Muscle of back (tissue), 13 donors: ENCODE measurements at places on chromosomes 16 and 17. TPM values are rescaled to one million over a fixed set of nuclear protein-coding genes. Genes with fewer than 3 reads are reported as not detected.

DNA sequence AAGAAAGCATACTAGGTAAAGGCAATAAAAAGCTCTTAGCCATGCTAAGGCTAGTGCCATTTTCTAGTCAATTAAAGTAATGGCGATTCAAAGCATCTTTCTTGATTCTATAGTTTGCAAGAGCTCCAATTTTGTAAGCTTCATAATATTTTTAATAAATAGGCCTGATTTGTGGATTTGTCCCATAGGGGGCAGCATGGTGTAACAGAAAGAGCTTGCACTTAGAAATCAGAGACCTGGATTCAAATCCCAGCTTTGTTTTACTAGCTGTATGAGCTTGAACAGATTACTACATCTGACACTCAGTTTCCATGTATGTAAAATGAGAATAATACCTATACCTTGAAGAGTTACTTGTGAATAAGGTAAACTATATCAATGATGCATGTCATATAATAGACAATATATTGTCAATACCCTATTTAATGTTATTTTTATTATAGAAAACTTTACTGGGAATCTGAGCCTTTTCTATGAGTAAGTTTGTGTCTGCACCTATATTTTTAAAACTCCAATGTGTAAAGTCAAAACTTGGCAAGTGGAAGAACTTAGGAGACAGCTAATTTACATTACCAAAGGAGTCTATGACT is 93.6 kb upstream of the NOG start:
- DNase-seq: no peak

DNA sequence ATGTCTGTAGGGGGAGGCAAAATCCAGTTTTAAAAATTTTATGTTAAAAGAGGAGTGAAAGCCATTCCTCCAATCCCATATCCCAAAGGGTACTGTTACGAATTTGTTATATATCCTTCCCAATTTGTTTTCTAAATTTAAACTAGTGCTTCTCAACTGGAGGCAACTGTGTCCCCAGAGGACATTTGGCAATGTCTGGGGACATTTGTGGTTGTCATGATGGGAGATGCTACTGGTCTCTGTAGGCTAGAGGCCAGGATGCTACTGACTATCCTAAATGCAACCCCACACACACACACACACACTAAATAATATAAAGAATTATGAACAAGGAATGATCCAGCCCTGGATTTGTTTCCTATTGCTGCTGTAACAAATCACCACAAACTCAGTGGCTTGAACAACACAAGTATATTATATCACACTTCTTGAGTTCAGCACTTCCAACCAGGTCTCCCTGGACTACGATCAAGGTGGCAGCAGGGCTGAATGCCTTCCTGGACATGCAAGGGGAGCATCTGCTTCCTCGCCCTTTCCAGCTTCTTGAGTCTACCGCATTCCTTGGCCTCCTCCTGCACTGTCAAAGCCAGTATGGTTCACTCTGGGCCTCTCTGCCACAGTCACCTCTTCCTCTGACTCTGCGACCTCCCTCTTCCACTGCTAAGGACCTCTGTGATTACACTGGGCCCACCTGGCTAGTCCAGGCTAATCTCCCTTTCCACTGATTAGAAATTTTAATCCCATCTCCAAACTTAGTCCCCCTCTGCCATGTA is 30.1 kb downstream of the ARHGAP17 start:
- DNase-seq: no peak

DNA sequence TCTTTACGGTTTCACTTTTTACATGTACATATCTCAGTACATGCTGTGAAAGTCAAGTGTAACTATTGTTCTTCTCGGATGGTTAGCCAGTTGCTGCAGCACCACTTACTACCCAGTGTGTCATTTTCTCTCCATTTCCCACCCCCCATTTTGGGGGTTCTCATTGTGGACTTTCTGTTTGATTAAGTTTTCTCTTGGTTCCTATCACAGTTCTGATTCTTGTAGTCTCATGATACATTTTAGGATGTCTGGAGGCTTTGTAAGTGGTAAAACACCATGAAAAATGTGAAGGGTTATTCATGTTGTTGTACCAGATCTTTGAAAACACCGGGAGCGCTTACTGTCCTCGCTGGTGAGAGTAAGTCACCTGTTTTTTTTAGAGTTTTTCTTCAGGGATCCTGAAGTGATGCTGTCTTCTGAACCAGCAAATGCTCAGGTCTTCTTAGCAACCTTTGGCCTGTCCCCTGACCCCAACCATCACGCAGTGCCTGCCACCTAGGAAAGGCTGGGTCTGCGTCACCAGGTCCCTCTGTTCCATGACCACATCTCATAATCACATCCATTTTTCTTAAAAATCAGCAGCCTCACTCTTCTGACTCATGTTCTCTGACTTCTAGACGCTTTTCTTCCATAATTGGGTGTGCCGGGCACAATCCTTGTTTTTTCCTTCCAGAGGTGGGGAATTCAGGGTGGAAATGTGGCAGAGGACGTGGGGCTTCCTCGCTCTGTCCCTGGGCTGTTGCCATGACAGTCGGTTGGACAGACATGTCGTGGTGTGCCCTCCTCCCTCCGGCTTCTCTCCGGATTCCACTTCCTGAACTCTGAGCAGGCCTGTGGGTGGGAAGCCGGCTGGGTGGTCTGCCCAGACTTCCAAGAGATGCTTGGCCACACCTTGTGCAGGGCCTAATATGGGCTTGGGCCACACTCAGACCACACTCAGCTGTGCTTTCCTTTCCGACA is 102.6 kb downstream of the NTN1 start:
- DNase-seq: no peak

- no peak for DNase-seq
These were observed 13.5 kb downstream of the SOX8 start for GRCh38 chr16:995087-995486.

- DNase-seq: peak; percentile 51
These were observed 36.2 kb downstream of the ABR start for GRCh38 chr17:1143573-1143972.

GRCh38 chr16:9964426-9964825 is 217.8 kb downstream of the GRIN2A start:
- no peak for DNase-seq

- no peak for DNase-seq
These were observed 17.5 kb downstream of the OTOP3 start for GRCh38 chr17:74953134-74953687.

DNA sequence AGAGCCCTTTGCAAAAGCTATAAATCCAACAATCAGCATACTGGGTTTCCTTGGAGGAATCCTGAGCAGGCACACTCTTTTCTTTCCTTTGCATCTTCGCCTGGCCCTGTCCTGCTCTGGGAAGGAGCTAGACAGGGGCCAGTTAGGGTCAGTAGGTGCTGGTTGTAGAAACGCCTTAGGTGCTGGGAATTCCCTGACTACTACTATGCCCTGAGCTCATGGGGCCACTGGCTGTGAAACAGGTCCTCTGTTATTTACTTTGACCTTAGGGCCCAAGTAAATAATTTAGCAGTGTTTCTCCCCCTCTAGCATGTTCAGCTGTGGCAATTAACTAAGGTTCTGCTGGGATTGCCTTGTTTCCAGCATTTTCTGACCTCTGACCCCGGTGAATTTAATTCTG is 15.8 kb upstream of the WSCD1 start:
- DNase-seq: no peak

DNA sequence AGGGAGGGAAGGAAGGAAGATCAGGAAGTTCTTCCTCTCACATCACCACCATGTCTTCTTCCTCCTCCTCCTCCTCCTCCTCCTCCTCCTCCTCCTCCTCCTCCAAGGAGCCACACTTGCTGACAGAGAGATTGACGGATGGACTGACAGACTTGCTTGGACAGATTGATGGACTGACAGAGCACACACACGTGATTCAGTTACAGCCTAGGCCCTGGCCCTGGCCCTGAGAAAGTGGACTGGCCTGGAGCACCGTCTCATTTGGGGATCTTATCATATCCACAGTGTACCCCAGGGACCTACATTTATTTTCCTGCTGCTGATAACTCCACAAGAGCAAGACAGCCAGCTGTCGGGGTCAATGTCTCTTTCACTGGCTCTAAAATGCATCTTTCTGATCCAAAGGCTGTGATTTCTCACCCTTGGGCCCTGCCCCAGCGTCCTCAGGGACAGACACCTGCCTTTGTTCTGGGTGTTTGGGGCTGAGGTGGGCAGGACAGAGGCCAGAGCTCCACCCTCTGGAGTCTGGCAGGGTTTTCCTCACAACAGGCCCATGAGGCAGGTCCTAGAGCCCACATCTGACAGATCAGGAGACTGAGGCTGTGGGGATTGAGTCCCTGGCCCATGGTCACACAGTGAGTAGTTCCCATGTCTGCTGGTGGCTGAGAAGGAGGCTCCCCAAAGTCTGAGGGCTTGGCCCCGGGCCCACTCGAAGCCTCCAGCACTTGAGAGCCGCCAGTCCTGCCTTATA is 2.3 kb upstream of the P2RX1 start:
- no peak for DNase-seq

DNA sequence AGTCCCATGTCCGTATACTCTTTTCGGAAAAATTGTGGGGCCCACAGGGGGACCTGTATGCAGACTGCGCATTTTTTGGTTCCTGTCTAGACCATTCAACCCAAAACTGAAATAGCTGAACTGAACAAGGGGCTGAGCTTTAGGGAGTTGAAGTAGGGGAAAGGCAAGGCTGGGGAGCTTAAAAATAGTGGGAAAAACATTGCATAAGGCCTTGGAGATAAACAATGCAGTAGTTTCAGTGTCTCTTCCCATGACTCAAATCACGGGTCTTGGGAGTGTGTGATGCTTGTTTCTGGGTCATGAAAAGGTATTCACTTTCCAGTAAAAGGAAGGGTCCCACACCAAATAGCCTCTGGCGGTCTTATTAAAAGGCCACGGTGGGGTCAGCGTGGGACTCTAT is 402.8 kb upstream of the SALL1 start:
- no peak for DNase-seq

- no peak for DNase-seq
These were observed 51.0 kb downstream of the CNOT1 start for GRCh38 chr16:58578642-58579041.

DNA sequence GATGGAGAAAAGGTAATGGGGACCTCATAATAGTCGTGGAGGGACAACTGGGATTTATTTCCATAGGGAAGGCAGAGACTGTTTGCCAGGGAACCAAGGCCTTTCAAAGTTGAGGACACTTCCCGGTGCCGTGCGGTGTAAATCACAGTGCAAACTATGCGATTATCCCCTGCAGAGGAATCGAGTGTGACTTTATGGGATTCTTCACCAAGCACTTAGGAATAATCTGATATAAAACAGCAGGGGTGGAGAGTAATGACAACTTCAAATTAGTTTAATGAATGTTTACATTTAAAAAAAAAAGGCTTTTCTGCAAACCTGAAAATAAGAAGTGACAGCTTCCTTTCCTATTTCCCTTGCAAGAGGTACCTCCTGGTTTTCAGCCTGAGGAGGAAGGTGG is 538.2 kb downstream of the MAF start:
- DNase-seq: no peak

- DNase-seq: no peak
These were observed 19.9 kb downstream of the ZNF469 start for GRCh38 chr16:88402551-88403240.

- DNase-seq: no peak
These were observed 12.0 kb downstream of the AP1G1 start for GRCh38 chr16:71796501-71797097.

- no peak for DNase-seq
These were observed 319.8 kb downstream of the SEC14L1 start for GRCh38 chr17:77460514-77461046.

The UTS2R gene
- polyA plus RNA-seq: 2.2 TPM

The PLA2G10 gene
- 0.35 TPM for polyA plus RNA-seq

The PRSS22 gene
- not detected for polyA plus RNA-seq

The MILR1 gene
- 3.1 TPM for polyA plus RNA-seq

The BICDL2 gene
- polyA plus RNA-seq: not detected

The INCA1 gene
- polyA plus RNA-seq: 3.9 TPM

The LITAFD gene
- not detected for polyA plus RNA-seq
